ENCODE measurements at places on chromosomes 5 and 9.

- DNase-seq: no peak
These were observed 8.8 kb downstream of the GARNL3 start for GRCh38 chr9:127273326-127273725.

- no peak for DNase-seq
These were observed 174.6 kb upstream of the IL12B start for GRCh38 chr5:159504857-159505304.

DNA sequence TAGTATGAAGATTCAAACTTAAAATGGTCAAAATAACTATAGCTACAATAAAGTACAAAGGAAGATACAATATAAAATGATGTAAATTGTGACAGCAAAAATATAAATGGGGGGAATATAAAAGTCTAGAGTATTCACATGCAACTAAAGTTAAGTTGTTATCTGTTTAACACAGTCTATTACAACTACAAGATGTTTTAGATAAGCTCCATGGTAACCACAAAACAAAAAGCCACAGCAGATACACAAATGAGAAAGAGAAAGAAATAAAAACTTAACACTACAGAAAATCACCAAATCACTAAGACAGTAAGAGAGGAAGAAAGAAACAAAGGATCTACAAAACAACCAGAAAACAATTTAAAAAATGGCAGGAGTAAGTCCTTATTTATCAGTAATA lies 17.0 kb upstream of the SH3TC2 start:
- DNase-seq: no peak

DNA sequence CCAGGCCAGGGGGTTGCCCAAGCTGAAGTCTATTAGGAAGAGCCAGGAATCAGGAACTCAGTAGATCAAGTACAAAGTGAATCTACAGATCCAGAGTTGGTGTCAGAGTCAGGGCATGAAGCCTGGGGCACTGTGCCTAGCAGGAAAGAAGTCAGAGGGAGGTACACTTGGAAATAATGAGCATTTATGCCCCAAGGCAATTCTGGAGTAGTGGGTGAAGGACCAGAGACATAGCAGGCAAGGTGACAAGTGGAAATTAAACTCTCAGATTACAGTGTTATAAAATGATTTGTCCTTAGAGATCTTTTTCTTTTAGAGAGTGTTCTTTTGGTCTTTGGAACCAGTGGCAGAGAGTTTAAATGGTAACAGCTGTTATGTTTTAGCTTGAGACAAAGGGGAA lies 138.0 kb downstream of the ADAMTSL1 start:
- no peak for DNase-seq

DNA sequence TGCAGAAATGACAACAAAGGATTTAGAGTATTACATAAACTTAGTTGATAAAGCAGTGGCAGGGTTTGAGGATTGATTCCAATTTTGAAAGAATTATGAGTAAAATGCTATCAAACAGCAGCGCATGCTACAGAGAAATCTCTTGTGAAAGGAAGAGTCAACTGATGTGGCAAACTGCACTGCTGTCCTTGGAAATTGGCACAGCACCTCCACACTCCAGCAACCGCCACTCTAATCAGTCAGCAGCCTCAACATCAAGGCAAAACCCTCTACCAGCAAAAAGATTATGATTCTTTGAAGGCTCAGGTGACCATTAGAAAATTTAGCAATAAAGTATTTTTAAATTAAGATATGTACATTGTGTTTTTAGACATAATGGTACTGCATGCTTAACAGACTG lies 66.4 kb downstream of the AUH start:
- no peak for DNase-seq

DNA sequence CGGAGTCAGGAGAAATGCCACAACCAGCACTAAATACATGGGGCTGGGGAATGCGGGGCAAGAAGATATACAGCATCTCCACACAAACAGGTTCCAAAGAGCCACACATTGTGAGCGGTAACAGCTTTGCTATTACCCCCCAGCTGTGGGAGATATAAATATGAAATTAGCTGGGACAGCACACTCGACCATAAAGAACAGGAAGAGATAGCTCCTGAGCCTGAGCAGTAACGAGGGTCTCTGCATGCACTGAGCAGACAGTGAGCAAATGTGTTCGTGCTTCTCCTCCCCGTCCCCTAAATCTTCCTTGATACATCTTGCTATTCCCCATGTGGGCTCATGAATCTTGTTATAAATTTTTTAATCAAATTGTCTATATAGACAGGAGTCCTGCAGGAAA lies 53.1 kb downstream of the ADAMTS2 start:
- no peak for DNase-seq

- DNase-seq: no peak
These were observed 141.1 kb upstream of the SLC12A2 start for GRCh38 chr5:127942246-127943060.

DNA sequence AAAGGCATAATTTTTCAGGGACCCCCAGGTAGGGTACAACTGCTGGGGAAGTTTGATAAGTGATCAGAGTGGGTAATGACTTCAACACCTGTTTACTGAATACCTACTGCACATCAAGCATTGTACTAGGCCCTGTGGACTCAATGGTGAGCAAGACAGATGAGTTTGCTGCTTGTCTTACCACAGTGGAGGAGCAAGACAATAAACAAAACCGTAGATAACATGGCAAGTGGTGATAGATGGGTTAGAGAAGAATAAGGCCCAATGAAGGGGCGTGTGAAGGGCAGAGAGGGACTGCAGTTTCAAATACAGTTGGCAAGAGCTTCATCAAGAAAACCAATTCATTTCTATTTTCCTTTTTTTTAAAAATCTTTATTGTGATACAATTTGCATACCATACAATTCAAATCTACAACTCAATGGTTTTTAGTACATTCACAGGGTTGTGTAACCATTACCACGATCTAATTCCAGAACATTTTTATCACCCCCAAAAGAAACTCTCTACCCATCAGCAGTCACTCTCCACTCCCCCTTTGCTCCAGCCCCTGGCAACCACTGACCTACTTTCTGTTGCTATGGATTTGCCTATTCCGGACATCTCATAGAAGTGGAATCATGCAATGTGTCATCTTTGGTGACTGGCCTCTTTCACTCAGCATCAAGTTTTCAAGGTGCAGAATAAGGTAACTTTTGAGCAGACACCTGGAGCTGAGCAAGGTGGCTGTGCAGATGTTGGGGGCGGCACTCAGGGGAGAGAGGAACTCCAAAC lies 31.9 kb upstream of the HAND1 start:
- no peak for DNase-seq

GRCh38 chr5:168270476-168270875 lies 21.0 kb upstream of the WWC1 start:
- DNase-seq: no peak

DNA sequence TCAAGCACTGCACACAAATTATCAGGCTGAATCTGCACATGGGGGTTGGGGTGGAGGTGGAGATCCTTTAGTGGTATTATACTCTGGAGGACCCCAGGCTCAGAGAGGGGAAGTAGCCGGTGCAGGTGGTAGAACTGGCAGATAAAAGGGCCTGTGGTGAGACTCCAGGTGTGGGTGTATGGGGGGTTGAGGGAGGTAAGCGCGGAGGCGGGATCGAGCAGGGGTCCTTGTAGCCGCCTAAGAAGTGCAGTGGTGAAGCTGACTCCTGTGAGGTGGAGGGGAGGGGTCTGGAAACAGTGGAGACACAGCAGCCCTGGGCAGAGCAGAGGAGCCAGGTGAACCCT lies 841 bp downstream of the ACSL6 start:
- no peak for DNase-seq

- DNase-seq: no peak
These were observed 332.7 kb downstream of the PRDM9 start for GRCh38 chr5:23840083-23840482.

DNA sequence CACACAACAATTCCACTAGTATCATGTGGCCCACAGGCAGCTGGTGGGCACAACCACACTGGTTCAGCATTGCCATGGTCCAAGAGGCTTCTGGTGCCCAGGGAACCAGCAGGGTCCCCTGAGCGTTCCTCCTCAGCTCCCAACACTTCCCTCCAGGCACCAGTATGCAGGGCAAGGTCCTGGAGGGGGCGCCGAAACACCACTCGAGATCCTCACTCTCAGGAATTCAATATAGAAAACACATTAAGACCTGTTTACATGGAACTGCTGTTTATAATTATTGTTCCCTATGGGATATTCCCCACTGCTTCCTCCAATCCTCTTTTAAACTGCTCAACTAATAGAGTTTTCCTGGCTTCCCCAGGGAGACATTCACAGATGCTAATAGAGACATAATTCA lies 91.9 kb upstream of the GABRP start:
- no peak for DNase-seq

- no peak for DNase-seq
These were observed 68.1 kb upstream of the SIMC1 start for GRCh38 chr5:176170084-176170483.

- DNase-seq: peak; percentile 19
These were observed 31.1 kb downstream of the SLC35A4 start for GRCh38 chr5:140595538-140596300.

DNA sequence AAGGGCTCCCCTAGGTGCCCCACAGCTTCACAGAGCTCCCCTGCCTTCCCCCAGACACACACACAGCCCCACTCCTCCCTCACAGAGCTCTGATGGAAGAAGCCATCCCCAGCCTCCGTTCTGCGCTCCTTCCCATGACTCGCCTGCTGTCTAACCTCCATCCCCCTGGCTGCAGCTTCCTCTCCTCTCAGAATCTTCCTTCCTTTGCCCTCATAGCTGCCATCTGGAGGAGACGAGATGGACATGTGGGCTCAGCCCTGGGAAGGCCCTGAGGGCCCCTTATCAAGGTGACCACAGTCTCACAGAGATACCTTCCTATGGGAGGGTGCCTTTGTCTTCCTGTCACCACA lies 94.3 kb downstream of the PCDH1 start:
- no peak for DNase-seq

Measured in NCI-H2029 treated with DMSO at 0.1 percent for 48 hours (cell line).